Activated CD8-positive, alpha-beta memory T cell treated with anti-CD3 and anti-CD28 coated beads, Interleukin-2, amount 10 ng/mL, durations not matched to agents 7 days and 5 days (primary cell): ENCODE measurements at places on chromosomes 3 and 15. TPM values are rescaled to one million over a fixed set of nuclear protein-coding genes. Genes with fewer than 3 reads are reported as not detected.

DNA sequence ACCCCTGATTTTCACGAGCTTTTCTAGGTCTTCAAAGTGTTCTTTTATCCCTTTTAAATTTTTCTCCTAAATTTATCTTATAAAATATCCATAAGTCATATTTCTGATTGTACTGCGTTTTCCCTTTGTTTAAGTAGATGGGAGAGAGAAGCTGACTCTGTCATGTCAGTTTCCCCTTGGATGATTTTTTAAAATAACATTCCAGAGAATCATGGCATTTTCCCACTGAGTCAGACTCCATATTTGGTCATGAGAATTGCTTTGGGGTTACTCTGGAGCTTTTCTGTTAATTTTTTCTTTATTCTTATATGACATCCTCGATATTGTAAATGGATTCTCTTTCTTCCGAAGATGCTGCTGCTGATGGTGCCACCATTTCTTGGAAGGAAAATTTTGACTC is 28.6 kb upstream of the UMPS start:
- no peak overlapping the region for H3K4me3 ChIP-seq
- H3K36me3 ChIP-seq = no peaks in the 10 kb centered on the region
- H3K27ac ChIP-seq = no peak overlapping the region
- DNase-seq = no peak

GRCh38 chr3:18900994-18901393 is 247.3 kb upstream of the KCNH8 start:
- H3K4me1 ChIP-seq = peaks cover 5% of the 10 kb centered on the region
- peak; percentile 39 for DNase-seq
- H3K4me3 ChIP-seq = no peak overlapping the region

DNA sequence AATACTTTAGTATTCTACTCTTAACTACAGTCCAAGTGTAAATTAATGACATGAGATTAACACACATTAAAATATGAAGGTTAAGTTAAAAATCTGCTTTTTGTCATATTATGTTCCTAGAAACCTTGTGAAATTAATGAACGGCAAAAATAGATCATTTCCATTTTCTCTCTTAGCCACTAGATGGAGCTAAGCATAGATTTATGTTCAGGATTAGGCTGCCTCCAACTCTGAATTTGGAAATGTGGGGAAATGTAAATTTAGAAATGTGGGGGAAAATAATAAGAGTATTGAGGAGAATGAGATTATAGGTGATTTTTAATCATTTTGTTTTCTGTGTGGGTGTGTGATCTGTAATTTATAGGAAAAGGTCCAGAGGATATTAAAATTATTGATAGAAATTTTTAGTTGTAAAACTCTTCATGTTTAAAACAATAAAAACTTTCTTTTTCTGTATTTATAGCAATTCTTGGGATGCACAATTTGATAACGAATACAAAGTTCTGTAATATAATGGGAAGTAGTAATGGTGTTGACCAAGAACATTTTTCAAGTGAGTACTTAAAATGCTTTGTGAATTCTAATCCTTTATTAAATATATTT is 59.2 kb downstream of the TMOD3 start:
- no peak overlapping the region for H3K4me3 ChIP-seq
- no peaks in the 10 kb centered on the region for H3K27me3 ChIP-seq

DNA sequence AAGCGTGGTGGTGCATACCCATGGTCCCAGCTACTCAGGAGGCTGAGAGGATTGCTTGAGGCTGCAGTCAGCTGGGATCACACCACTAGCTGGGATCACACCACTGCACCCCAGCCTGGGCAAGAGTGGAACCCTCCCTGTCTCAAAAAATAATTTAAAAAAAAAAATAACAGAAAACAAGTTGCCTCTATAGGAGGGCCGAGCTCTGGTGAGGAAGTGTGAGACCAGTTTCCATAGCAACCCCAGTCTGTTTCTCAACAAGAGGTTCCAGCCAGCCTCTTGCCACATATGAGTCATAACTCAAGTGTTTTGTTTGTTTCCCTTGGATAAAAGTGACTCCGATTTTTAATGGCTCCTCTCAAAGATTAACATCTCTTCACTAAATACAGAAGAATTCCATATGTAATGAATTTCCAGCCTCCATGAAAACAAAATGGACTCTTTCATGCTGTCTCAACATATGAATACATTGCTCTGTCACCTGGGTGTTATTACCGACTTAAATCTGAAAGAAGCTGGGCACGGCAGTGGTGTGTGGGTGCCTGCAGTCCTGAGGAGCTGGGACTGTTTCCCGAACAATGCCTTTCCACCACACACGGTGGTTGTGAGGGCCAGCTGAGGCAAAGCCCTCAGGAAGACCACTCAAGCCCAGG is 19.7 kb downstream of the TMEM43 start:
- peak; percentile 85 for DNase-seq
- peaks cover 5% of the 10 kb centered on the region for H3K36me3 ChIP-seq
- H3K4me1 ChIP-seq = peaks cover 31% of the 10 kb centered on the region
- H3K4me3 ChIP-seq = peak overlapping the region; percentile 47

The RHOV gene
- total RNA-seq = not detected

The UROC1 gene
- not detected for total RNA-seq

The ADGRG7 gene
- not detected for total RNA-seq

The SAMMSON gene
- total RNA-seq = not detected

The CCR2 gene
- 80.1 TPM for total RNA-seq

DNA sequence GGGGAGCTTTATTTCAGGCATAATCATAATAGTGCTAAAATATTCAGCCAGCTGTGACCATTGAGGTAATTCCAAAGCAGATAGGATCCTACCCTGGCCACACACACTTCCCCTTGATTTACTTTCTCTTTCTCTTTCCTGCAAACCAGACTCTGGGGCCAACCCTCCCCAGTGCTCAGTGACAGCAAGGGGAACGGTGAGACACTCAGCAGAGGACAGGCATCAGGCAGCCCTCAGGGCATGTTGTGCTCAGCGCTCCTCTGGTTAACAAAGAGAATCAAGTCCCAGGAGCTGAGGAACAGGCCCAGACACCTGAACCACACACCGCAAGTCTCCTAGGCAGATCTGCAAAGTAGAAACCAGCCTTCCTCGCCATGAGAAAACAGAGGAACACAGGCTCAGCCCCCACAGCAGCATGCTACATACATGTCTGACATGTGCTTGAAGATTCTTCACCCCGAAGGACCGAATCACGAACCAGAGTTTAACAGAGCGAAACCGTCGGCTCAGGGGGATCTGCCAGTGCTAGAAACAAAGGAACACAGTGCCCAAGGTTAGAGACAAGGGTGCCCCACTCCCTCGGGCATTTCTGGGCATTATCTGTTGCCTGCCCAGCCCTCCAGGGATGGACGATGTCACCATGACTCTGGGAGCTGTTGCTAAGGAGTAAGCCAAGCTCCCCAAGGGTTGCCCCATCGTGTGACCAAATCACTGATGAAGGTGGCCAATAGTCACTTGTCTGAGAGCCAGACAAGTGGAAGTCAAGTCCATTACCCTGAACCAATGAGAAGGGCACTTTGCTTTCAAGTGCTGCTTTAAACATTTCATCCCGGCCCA is 17.5 kb downstream of the HDC start:
- DNase-seq = peak; percentile 89
- peak overlapping the region; percentile 96 for H3K27ac ChIP-seq
- peak overlapping the region; percentile 74 for H3K4me3 ChIP-seq
- peaks cover 55% of the 10 kb centered on the region for H3K4me1 ChIP-seq
- peaks cover 14% of the 10 kb centered on the region for H3K36me3 ChIP-seq
- no peaks in the 10 kb centered on the region for H3K27me3 ChIP-seq

The GANC gene
- total RNA-seq = 22.7 TPM

The SELENOS gene
- total RNA-seq = 33.1 TPM

DNA sequence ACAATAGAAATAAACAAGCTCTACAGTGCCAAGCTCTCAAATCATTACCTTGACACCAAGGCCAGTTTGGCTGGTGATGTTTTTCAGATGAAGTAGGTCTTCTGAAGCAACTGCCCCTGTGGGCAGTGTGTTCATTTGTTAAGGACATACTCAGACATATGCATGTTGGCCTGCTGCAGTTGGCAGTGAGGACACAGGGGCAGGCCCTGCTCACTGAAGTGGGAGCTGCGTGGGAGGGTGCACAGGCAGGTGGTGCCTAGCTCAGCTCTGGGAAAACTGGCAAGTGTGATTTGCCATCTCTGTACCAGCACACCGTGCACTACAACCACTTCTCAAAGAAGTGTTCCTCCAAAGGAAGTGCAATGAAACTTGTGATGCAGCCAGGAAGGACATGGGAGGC is 28.5 kb upstream of the SNRK start:
- no peaks in the 10 kb centered on the region for H3K27me3 ChIP-seq
- H3K4me1 ChIP-seq = peaks cover 10% of the 10 kb centered on the region
- H3K36me3 ChIP-seq = no peaks in the 10 kb centered on the region
- no peak for DNase-seq
- H3K4me3 ChIP-seq = no peak overlapping the region
- no peak overlapping the region for H3K27ac ChIP-seq

The CFAP92 gene
- total RNA-seq = not detected

DNA sequence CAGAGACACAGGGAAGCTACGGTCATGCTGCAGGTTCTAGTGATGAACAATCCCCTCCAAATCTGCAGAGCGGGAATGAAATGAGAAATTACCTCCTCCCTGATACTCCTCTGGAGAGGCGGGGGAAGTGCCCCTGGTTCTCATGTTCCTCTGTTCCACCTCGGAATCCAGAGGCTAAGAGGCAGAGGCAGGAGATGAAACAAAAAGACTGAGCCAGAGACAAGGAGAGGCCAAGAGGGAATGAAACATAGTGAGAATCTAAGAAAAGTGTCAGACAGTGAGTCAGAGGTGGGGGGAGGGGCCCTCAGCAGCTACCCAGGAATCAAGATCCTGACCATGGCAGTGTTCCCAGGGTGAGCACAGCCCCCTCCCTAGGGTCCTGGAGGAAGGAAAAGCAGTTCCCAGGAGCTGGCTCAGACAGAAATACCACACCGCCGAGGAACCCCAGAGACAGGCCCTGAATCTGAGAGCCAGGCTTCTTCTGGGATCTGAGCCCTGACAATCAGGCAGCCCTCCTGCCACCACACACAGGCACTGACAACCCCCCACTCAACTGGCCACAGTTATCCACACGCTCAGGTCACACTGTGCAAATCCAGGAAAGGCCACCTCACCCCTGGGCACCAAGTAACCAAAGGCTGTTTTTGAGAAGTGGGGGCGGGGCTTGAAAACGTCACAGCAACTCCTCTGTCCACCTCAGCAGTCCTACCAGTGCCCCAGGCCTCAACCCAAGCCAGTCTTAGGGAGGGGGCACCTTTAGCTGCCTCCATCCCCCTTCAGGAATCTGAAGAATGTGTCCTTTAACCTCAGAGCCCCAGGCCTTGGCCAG is 2.4 kb downstream of the CSRNP1 start:
- no peaks in the 10 kb centered on the region for H3K27me3 ChIP-seq
- peak overlapping the region; percentile 94 for H3K4me3 ChIP-seq
- H3K27ac ChIP-seq = peak overlapping the region; percentile 95
- H3K36me3 ChIP-seq = peaks cover 20% of the 10 kb centered on the region

DNA sequence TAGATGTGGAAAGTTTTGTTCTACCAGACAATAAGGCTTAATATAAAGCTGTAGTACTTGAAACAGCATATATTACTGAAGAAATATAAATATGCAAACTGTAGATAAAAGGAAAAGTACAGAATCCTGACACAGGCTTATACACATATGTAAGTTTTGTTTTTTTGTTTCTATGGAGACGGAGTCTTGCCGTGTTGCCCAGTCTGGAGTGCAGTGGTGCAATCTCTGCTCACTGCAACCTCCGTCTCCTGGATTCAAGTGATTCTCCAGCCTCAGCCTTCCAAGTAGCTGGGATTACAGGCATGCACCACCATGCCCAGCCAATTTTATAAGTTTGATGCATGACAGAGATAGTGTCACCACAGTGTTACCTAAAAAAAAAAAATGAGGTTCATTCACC is 29.1 kb upstream of the ZNF445 start:
- no peak for DNase-seq
- no peaks in the 10 kb centered on the region for H3K27me3 ChIP-seq
- H3K36me3 ChIP-seq = peaks cover 44% of the 10 kb centered on the region
- no peak overlapping the region for H3K4me3 ChIP-seq
- peaks cover 21% of the 10 kb centered on the region for H3K4me1 ChIP-seq
- H3K27ac ChIP-seq = no peak overlapping the region

DNA sequence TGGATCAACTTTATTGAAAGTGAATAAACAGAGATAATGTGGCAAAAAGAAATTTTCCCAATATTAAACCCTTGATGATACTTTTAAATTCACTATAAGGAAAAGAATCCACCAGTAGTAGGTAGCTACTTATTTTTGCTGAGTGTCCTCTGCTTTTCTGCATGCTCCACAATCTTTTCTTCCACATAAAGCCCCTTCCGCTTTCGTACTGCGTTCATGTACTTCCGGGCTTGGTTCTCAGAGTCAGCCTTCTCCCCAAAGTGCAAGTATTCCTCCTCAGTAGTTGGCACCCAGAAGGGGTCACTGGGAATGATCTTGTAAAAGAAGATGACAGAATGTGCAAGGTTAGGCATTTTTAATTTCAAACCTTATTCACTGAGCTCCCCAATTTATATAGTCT is 84.4 kb upstream of the MEX3B start:
- no peak for DNase-seq
- H3K27ac ChIP-seq = no peak overlapping the region
- peaks cover 9% of the 10 kb centered on the region for H3K36me3 ChIP-seq
- H3K4me3 ChIP-seq = no peak overlapping the region
- H3K4me1 ChIP-seq = peaks cover 10% of the 10 kb centered on the region

The RBPMS2 gene
- total RNA-seq = not detected

DNA sequence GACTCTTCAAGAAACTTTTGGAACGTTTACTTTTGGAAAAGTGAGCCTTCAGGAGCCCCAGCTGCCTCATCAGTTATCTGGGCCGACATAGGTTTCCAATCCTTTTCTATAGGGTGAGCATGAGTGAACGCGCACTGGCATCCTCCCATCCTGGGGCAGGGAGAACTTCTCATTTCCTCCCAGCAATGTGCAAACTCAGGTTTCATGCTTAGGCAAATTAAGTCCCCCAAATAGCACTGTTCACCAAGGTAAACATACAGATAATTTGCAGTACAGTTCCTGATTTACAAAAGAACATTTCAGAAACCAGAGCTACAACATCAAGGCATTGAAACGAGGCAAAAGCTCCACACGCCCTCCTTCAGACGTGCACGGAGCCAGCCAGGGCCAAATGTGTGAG is 333.5 kb upstream of the NR2E3 start:
- no peaks in the 10 kb centered on the region for H3K27me3 ChIP-seq
- no peak for DNase-seq
- no peak overlapping the region for H3K4me3 ChIP-seq

DNA sequence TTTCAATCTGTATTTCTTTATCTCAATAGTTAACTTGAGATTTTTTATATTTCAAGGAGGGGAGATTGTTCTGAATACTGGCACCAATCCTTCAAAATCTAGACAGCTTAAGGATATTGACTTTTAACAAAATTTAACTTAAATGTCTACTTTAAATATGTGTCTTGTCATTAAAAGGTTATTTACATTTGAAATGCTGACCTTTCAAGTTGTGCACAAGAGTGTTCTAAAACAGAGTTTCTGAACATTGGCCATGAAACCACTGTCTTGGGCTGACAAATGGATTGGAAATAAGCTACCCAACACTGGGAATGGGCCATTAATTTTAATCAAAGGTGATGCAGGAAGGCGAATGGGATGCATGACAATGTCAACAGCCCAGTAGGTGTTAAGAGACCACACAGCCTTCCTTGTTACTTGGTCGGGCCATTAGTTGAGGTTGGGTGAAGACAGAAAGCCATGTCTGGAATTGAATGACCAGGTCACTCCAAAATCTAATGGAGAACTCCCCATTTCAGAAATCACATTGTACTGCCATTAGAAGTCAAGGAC is 128.5 kb downstream of the CDIN1 start:
- no peaks in the 10 kb centered on the region for H3K27me3 ChIP-seq
- no peak overlapping the region for H3K4me3 ChIP-seq
- DNase-seq = no peak
- H3K4me1 ChIP-seq = no peaks in the 10 kb centered on the region
- H3K27ac ChIP-seq = no peak overlapping the region

The HHLA2 gene
- total RNA-seq = 5.2 TPM

GRCh38 chr3:134753999-134754742 is 40.9 kb upstream of the EPHB1 start:
- H3K27ac ChIP-seq = no peak overlapping the region
- H3K36me3 ChIP-seq = no peaks in the 10 kb centered on the region
- no peaks in the 10 kb centered on the region for H3K4me1 ChIP-seq
- no peak overlapping the region for H3K4me3 ChIP-seq
